Pons (tissue), 1 donor: ENCODE measurements at places on chromosomes 5 and 9.

DNA sequence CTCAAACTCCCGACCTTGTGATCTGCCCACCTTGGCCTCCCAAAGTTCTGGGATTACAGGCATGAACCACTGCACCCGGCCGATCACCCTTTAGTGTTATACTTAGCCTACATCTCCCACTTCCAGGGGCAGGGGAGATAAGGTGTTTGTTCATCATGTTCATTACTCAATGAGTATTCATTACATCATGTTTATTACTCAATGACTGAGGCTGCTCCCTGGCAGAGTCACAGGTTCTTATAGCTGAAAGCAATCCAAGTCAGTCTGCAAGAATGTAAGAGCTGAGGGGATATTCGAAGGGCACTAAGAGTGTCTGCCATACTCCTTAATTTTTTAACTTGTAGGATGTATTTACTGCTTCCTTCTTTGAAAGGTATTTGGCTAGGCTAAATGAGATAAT lies 214.2 kb downstream of the SPATA31D1 start:
- DNase-seq: no peak

GRCh38 chr5:61504143-61504770 lies 172.2 kb downstream of the ZSWIM6 start:
- DNase-seq: no peak

- DNase-seq: no peak
These were observed 52.4 kb downstream of the ARHGEF37 start for GRCh38 chr5:149633476-149634350.

- DNase-seq: no peak
These were observed 21.2 kb upstream of the FGFR4 start for GRCh38 chr5:177065491-177065890.

- no peak for DNase-seq
These were observed 412.1 kb downstream of the TMEM38B start for GRCh38 chr9:106106396-106106795.

- DNase-seq: peak; percentile 23
These were observed 7.5 kb downstream of the N4BP3 start for GRCh38 chr5:178120607-178121357.

GRCh38 chr9:6667633-6668280 lies 22.2 kb upstream of the GLDC start:
- peak; percentile 66 for DNase-seq
